ENCODE measurements at places on chromosomes 5 and 9.

GRCh38 chr5:151937851-151938250, 13.2 kb upstream of the GLRA1 start:
- DNase-seq: no peak

- DNase-seq: no peak
Measured at GRCh38 chr9:34069831-34070230, 21.1 kb upstream of the UBAP2 start.

GRCh38 chr9:131733541-131734061, 6.3 kb downstream of the RAPGEF1 start:
- DNase-seq: peak; percentile 64

DNA sequence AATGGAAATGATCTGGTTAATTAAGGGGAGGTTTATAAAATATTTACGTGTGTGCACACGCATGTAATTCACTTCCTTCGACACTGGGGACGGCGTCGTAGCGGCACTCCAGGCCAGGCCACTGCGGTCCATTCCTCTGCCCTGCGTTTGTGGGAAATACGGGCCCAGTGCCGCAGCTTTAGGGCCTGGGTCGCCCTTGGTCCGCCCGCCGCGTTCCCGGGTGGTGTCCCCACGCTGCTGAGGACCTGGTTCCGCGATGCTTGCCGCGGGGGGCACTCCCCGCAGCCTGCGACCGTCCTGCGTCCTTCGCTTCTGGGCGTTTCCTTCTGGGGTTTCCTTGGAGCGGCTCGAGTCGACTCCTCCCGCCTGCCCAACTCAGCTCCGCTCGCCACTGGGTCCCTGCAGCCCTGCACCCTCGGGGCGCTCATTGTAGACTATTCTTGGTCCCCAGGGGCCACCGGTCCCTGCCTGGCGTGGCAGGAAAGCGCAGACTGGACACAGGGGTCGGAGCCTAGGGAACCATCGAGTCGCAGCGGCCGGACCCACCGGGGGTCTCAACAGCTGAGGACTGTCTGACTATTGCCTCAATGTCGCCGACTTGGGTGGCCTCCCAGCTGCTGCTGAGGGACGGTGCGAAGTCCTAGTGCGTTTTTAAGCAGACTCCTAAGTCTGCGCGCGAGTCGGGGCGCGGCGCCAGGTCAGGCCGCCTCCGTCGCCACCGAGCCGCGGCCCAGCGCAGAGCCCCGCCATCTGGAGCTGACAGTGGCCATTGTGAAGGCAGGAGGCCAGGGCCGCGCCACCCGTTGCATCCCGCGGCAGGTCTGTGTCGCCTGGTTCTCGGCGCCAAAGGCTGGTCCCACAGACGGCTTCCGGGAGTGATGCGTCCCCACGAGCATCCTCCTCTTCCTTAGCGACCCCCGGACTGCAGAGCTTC, 4.4 kb upstream of the IRX1 start:
- peak; percentile 71 for DNase-seq

DNA sequence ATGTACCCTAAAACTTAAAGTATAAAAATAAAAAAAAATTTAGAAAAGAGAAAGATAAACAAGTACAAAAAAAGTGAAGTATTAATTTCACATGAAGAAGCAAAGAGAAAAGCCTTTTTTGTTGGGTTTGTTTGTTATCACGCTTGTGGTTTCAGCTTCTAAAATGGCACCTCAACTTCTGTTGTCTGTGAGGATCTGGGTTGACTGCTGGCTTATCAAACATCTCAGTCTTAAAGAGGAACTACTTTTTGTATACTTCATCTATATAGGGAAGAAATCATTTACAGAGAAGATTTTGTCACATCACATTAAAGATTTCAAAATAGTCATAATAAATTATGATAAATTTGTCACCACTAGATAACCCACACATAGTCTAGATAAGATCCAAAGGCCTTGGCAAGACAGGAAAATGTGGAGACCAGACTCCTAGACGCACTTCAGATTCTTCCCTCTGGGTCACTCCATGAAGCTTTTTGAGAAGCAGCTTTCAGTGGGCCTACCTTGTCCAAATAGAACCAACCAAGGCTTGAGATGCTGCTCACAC, 8.8 kb upstream of the ADGRV1 start:
- DNase-seq: no peak

GRCh38 chr9:120350596-120350995, 229.4 kb downstream of the CDK5RAP2 start:
- DNase-seq: no peak

GRCh38 chr5:155189981-155190380, 176.4 kb downstream of the KIF4B start:
- DNase-seq: no peak

DNA sequence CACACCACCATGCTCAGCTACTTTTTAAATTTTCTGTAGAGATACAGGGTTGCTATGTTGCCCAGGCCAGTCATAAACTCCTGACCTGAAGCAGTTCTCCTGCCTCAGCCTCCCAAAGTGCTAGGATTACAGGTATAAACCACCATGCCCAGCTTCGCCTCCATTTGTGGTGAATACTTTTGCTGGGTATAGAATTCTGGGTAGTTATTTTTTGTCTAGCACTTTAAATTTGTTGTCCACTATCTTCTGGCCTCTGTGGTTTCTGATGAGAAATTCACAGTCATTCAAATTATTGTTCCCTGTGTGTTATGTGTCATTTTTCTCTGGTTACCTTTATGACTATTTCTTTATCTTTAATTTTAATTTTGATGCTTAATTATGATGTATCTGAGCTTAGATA, 57.7 kb upstream of the EXOC3 start:
- DNase-seq: no peak

GRCh38 chr5:149887622-149888183, 56.9 kb downstream of the PDE6A start:
- no peak for DNase-seq

GRCh38 chr9:120755044-120755443, 38.2 kb downstream of the FBXW2 start:
- no peak for DNase-seq

GRCh38 chr9:85016384-85017006, 347.0 kb downstream of the NTRK2 start:
- DNase-seq: no peak

Data from H7 (cell line).